ENCODE measurements at places on chromosomes 1 and 21.

DNA sequence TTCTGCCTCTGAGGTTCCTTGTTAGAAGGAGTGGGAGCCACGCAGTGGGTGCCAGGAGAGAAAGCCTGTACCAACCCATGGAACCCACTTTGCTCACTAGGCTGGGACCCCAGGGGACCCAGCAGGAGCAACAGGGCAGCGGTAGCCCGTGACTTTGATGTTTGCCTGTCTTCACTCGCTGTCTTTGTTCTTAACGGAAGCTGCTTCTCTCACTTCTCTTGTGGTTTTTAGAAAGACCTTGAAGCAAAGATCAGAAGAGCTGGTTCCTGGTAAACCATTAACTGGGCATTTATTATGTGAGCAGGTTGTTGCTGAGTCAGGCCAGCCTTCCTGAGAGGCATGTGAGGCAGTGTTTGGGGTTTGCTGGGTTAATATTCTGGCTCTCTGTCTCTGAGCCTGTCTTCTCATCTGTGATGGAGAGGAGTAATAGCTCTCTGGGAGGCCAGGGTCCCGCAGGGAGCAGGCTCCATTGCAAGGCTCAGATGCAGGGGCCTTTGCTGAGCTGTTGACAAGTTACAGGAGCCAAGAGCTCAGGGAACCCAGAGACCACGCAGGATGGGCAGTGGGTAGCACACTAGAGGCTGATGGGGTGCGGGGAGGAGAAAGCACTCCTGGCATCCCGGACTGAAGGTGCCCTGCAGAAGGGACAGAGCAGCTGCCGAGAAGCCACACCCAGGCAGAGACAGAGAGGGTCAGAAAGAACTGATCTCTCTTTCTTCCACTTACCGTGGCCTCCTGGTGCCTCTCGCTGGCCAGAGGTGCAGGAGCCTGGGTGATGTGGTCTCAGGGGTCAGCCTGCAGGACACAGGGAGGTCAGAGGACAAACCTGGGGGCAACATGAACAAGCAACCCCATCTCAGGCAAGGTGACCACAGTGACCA lies 367.5 kb upstream of the C1orf174 start:
- no peak for DNase-seq

DNA sequence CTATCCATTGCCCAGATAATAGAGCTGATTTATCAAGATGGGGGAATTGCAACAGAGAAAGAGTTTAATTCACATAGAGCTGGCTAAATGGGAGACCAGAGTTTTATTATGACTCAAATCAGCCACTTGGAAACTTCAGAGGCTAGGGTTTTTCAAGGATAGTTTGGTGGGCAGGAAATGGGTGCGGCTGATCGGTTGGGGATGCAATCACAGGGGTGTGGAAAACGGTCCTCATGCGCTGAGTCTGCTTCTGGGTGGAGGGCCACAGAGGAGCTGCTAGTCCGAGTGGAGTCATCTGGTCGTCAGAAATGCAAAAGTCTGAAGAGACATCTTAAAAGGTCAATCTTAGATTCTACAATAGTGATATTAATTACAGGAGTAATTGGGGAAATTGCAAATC lies 32.0 kb upstream of the FAM89A start:
- no peak for DNase-seq

- DNase-seq = no peak
Observed at GRCh38 chr1:89761901-89762300, 58.9 kb upstream of the LRRC8D start.

DNA sequence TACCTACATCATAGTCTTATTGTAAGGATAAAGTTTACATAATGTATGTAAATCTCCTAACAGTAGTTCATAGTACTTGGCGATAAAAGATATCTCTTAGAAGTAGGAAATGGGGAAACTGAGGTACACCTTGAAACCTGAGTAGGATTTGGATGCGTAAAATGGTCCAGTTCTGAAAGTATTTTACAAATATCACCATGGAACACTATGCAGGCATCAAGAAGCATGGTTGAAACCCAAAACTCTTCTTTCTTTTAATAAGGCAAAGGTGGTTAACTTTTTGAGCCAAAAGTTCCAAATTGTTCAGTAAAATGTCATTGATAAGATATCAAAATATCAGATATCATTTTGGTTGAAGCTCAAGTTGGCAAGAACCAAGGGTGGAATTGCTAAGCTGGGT lies 46.0 kb downstream of the ROR1 start:
- no peak for DNase-seq

GRCh38 chr1:53581476-53581875 lies 122.3 kb downstream of the DMRTB1 start:
- no peak for DNase-seq

GRCh38 chr1:37347104-37347649 lies 127.2 kb upstream of the ZC3H12A start:
- DNase-seq = peak; percentile 79

- no peak for DNase-seq
Observed at GRCh38 chr1:114154963-114155322, 1.3 kb upstream of the SYT6 start.

DNA sequence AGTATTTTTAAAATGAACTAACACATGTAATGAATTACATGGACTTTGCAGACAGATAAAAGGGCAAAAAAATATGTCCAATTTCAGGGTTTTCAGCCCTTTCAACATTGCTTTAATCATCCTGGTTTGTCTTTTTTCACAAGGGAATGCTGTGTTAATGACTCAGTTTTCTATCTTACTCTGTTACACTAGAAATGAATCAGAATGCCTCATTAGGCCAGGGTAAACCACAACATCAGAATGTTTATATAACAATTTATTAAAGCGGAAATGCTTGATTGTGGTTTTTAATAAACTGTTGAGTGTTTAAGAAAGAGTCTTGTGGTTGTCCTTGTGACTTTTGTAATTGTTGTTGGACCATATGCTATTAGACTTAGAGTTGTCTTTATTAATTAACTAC lies 13.5 kb downstream of the GORAB start:
- DNase-seq = no peak

- DNase-seq = no peak
Observed at GRCh38 chr1:9010781-9011323, 15.4 kb downstream of the SLC2A7 start.
